ELF-1 (cell line): ENCODE measurements at places on chromosomes 5 and 9.

DNA sequence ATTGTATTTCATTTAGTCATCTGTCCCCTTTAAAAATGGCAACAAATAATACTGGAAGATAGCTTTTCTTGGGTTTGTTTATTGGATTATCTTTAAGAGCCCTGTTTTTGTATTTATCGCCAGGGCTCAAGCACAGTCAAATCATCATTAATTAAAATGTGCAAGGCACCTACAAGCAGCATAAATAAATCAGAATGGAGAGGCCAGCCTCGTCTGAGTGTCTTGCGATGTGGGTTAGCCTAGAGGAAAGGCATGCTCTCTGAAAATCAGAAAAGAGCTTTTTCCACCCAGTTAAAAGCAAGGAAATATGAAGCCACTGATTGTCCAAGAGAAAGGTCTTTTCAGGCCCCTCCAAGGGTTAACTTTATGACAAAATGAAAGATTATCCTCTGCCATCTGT, 31.8 kb downstream of the ZFAND5 start:
- DNase-seq: no peak

DNA sequence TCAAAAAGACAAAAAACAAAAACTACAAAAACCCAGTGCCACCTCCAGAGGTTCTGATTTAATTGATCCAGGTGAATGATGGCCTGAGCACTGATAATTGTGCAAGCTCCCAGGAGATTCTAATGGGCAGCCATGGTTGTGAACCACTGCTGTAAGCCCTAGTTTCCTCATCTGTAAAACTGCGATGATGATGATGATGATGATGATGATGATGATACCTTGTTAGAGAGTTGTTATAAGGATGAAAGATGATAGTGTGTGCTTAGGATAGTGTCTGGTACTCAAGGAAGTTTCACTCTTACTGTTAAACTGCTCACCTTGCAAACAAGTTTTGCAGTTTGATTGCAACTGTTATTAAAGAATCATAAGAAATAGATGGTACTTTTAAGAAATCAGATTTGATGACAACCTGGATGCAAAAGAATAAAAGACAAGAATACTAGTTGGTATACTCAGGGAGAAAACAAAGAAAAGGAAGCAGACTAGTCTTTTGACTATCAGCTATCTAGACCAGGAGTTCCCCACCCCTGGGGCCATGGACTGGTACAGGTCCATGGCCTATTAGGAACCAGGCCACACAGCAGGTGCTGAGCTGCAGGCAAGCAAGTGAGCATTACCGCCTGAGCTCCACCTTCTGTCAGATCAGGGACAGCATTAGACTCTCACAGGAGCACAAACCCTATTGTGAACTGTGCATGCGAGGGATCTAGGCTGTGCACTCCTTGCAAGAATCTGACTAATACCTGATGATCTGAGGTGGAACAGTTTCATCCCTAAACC, 98.0 kb downstream of the OR2K2 start:
- DNase-seq: peak; percentile 61

DNA sequence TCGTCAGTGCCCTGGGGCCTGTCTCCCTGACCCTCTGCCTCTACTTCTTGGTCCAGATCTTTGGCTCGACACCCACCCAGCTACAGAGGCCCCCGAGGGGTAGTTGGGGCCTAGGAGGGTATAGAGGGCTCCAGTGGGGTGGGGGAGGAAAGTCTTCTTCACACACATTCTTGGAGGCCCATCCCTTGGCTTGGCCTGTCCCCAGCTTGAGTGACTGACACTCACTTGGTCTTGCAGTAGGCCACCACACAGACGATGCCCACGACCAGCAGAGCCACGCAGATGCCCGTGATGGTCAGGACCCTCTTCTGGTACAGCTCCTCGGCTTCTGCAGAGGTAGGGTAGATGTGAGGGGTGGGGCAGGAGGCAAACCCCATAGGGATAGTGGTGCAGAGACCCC, 59.8 kb downstream of the PSD2 start:
- DNase-seq: no peak

- no peak for DNase-seq
Measured at GRCh38 chr9:93218161-93218560, 34.2 kb downstream of the WNK2 start.

DNA sequence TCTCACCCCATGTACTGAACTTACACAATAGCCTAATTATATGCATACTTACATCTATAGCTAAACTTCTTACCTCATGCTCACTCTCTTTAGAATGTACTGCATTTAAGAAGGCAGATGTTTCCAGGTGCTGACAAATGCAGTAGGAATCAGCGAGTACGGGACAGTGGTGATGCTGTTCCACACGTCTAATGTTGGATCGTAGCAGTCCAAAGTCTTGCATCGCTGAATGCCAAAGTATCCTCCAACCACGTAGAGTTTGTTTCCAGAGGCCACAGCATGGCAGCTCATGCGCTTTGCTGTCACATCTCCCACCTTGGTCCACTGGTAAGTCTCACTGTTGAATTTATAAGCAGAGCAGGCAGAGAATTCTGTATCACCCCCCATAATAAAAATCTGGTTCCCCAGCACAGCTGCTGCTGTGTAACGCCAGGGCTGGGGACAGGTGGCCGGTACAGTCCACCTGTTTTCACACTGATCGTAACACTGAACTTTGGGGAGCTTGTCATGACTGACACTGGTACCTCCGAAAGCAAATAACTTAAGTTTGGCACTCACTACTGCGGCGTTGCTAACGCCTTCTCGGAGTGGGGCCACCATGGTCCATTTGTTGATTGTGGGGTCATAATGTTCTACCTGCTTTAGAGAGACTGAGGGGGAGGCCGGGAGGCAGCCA, 5.8 kb downstream of the ENC1 start:
- no peak for DNase-seq
